ENCODE measurements at places on chromosomes 13 and 19.
A peak's percentile ranks its signal among the peaks of the same experiment; 100 is the strongest.

DNA sequence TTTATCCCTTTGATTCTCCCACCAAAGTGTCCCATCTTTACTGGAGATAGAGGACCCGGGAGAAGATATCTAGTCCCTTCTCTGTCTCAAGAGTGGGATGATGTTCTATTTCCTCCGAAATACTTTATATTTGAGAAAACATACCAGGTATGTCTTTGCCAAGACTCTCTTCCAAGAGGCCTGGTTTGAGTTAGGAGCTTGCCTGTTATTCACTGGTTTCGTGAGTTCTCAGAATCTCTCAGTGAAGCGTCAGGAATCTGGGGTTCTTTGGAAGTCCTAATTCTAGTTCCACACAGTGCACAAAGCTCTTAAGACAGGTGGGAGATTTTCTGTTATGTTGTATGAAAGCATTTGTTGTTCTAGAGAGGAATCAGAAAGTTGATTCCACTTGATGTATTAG is 182.0 kb downstream of the DNAJC15 start:
- DNase-seq = no peak

GRCh38 chr13:29684441-29684840 is 89.0 kb upstream of the SLC7A1 start:
- DNase-seq = no peak

GRCh38 chr13:93244918-93245280 is 18.3 kb downstream of the GPC6 start:
- DNase-seq = no peak

- peak; percentile 47 for DNase-seq
Measured at GRCh38 chr13:110124201-110124940, 182.6 kb downstream of the COL4A1 start.

GRCh38 chr13:20191311-20192157 is 1.2 kb downstream of the GJB2 start:
- DNase-seq = no peak

- DNase-seq = no peak
Measured at GRCh38 chr13:45899406-45899805, 47.9 kb upstream of the SIAH3 start.

- DNase-seq = peak; percentile 96
Measured at GRCh38 chr19:35643255-35644205, 2.0 kb downstream of the ETV2 start.

- DNase-seq = peak; percentile 45
Measured at GRCh38 chr19:1173159-1173844, 766 bp downstream of the SBNO2 start.

DNA sequence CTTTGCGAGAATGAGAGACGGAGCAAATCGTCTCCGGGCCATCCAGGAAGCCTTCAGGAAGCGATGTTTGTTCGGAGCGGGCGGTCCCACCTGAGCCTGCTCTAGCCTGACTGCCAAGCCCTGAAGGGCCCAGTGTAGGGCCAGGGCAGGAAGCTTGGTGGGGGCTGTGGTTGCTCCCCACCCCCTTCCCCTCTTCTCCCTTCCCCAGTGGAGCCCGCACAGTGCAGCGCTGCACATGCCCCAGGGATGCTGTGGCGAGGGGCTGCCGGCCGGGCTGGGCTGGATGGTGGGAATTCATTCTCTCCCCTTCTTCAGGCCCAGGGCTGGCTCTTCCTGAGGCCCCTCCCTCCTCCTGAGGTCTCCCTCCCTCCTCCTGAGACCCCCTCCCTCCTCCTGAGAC is 7.1 kb upstream of the GRTP1 start:
- no peak for DNase-seq

DNA sequence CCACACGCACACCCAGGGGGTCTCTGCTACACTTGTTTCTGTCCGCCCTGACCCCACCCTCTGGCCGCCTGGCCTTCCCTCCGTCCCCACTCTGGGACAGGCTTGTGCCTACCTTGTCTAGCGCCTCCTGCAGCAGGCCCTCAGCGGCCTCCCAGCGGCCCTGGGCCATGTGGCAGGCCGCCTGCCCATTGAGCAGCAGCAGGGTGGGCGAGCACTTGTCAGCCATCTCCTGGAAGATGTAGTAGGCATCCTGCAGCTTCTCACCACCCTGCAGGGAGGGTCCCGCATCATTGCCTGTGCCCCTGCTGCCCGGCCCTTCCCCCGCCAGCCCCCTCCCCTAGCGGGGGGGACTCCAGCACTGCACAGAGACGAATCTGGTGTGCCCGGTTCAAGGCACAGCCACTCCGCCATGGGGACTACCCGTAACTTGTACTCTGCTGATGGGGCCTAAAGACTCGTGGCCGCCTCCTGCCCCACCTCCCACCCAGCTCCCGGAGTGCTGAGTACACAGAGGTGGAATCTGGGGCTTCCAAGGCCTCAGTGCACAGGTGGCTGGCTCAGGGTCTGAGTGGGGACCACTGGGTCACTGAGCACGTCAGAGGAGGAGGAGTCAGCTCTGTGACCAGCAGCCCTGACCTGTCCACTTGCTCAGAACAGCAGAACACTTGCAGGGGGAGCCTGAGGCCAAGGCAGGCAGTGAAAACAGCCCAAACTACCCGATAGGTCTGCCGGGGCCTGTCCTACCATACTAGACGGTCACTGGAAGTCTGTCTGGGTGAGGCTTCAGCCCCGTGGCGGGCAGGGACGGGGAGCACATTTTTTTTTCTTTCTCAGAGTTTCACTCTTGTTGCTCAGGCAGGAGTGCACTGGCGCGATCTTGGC is 7.4 kb upstream of the CERS1 start:
- DNase-seq = no peak

- no peak for DNase-seq
Measured at GRCh38 chr13:79936368-79937136, 404.4 kb downstream of the SPRY2 start.

DNA sequence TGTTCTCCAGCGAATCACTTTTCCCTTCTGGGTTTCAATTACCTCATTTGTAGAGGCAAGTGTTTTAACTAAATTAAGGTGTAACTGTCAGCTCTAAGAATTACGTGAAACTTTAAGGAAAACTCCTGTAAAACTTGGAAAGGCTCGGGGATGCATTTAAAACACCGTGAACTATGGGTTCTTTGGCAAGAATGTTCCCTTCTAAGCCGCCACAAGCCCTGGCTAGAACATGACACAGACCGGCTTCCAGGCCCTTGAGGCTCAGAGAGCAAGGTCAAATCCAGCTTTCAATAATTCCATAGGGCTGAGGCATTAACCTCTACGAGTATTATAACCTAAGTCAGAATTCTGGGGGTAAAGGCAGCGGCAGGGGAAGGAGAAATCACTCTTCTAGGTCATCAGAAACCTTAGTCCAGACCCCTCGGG is 685 bp downstream of the VWA8 start:
- DNase-seq = no peak

DNA sequence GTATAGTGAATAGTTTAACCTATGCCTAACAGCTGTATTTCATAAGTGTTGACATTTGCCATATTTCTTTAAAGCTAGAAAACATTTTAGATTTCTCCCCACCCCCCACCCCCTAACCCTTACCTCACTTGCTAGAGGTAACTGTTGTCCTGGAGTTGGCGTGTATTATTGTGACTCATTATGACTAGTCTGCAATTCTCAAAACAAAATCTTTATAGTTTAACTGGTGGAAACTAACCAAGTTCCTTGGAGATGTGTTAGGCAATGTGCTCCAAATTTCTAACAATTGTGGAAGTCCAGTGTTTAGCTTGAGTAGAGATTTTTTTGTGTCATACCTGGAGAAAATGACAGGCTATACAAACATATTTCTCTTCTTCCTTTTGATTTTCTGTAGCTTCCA is 38.0 kb downstream of the KCTD4 start:
- DNase-seq = no peak

DNA sequence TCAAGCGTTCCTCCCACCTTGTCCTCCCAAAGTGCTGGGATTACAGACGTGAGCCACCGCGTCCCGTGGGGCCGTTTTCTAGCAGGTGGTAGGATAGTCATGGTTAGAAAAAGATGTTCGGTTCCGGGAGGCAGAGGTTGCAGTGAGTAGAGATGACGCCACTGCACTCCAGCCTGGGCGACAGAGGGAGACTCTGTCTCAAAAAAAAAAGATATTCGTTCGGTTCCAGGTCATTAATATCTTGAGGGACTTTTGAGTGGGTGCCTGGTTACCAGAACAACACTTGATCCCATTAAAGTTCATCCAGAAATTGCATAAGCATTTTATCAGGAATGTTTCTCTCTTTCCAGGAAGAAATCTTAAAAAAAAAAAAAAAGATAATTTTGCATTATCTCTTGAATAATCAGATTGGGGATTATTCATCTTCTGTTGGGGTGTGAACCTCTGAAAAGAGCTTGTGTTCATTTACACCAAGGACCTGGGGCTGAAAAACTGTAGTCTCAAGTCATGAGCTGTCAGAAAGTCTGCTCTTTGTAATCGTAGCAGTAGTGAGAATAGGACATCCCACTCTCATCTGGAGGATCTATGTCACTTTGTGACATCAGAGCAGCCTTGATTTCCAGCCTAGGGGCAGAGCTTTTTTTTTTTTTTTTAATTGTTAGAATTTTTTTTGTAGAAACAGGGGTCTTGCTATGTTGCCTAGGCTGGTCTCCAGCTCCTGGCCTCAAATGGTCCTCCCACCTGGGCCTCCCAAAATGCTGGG is 1.0 kb upstream of the ETHE1 start:
- no peak for DNase-seq

- DNase-seq = no peak
Measured at GRCh38 chr19:28940751-28941500, 272.0 kb downstream of the UQCRFS1 start.

DNA sequence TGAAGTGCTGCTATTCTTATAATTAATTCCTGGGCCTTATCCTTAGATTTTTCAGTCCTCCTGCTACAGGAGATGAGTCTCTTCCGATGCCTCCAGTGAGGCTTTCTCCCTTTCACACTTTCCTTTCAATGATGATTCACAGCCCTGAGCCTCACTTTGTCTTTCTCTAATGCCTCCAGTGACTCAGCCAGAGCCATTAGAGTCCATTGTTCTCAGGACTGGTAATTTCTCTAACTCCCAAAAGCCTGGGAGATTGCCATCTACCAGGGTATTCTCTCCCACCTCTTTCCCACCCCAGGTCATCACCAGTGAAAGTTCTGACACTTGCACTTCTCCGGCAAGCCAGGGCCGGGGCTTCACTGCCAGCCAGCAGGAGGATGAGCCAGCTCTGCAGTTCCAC is 49.6 kb upstream of the ARGLU1 start:
- DNase-seq = no peak

DNA sequence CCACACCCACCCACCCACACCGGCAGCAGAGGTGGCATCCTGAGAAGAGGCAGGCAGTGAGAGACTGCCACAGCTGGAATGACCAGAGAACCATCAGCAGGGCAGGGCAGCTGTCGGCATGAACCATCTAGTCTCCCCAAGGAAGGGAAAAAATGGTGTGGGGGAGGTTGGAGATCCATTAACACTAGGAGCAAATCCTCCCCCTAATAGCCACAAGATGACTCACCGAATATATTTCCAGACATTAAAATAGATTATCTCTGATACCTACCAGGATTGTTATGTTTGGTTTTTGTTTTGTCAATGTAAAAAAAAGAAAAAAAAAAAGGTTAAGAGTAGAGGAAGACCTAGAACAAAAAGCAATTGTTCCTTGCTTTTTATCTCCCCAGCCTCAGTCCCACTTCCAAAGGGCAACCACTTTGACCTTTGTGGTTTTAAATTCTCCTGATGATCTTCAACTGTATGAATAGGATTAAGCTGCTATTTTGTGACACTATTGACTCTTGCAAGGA is 34.2 kb downstream of the THSD1 start:
- peak; percentile 2 for DNase-seq

DNA sequence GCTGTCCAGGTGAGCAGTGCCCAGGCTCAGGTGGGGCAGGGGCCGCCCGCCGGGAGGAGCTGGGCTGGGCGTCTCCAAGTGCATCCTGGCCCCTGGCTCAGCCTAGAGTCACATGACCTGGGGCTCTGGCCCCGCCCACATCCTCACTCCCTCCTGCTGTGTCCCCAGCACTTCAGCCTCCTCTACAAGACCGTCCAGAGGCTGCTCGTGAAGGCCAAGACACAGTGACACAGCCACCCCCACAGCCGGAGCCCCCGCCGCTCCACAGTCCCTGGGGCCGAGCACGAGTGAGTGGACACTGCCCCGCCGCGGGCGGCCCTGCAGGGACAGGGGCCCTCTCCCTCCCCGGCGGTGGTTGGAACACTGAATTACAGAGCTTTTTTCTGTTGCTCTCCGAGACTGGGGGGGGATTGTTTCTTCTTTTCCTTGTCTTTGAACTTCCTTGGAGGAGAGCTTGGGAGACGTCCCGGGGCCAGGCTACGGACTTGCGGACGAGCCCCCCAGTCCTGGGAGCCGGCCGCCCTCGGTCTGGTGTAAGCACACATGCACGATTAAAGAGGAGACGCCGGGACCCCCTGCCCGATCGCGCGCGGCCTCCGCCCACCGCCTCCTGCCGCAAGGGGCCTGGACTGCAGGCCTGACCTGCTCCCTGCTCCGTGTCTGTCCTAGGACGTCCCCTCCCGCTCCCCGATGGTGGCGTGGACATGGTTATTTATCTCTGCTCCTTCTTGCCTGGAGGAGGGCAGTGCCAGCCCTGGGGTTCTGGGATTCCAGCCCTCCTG is 16.8 kb upstream of the CELF5 start:
- DNase-seq = no peak
